ENCODE measurements at places on chromosomes 1 and 21. TPM values are rescaled to one million over a fixed set of nuclear protein-coding genes. Genes with fewer than 3 reads are reported as not detected.
A peak's percentile ranks its signal among the peaks of the same experiment; 100 is the strongest.

S100A5 gene
- not detected for total RNA-seq

DISP1 gene
- total RNA-seq, result 4.1 TPM

ORC1 gene
- total RNA-seq, result 2.1 TPM

ENAH gene
- total RNA-seq, result 829 TPM

PAQR6 gene
- total RNA-seq, result 6.4 TPM

S100A4 gene
- 69.3 TPM for total RNA-seq

METTL18 gene
- 4.1 TPM for total RNA-seq

AADACL3 gene
- total RNA-seq, result not detected

BATF3 gene
- 2.5 TPM for total RNA-seq

TFF2 gene
- total RNA-seq, result not detected

TMEM61 gene
- not detected for total RNA-seq

OLFML3 gene
- 26.7 TPM for total RNA-seq

BARHL2 gene
- total RNA-seq, result not detected

- peaks cover 13% of the 10 kb centered on the region for H3K27me3 ChIP-seq
- no peak overlapping the region for H3K27ac ChIP-seq
- DNase-seq, result no peak
- H3K4me3 ChIP-seq, result no peak overlapping the region
- no peaks in the 10 kb centered on the region for H3K36me3 ChIP-seq
Observed at GRCh38 chr1:229105109-229105508, 165.8 kb upstream of the RAB4A start.

GRCh38 chr1:181206979-181207790, 118.7 kb downstream of the IER5 start:
- H3K27me3 ChIP-seq, result peaks cover 5% of the 10 kb centered on the region
- H3K36me3 ChIP-seq, result no peaks in the 10 kb centered on the region
- DNase-seq, result no peak

- H3K36me3 ChIP-seq, result no peaks in the 10 kb centered on the region
- no peak overlapping the region for H3K27ac ChIP-seq
- DNase-seq, result no peak
- no peaks in the 10 kb centered on the region for H3K4me1 ChIP-seq
Observed at GRCh38 chr21:37780991-37781983, 135.0 kb downstream of the KCNJ6 start.

DNA sequence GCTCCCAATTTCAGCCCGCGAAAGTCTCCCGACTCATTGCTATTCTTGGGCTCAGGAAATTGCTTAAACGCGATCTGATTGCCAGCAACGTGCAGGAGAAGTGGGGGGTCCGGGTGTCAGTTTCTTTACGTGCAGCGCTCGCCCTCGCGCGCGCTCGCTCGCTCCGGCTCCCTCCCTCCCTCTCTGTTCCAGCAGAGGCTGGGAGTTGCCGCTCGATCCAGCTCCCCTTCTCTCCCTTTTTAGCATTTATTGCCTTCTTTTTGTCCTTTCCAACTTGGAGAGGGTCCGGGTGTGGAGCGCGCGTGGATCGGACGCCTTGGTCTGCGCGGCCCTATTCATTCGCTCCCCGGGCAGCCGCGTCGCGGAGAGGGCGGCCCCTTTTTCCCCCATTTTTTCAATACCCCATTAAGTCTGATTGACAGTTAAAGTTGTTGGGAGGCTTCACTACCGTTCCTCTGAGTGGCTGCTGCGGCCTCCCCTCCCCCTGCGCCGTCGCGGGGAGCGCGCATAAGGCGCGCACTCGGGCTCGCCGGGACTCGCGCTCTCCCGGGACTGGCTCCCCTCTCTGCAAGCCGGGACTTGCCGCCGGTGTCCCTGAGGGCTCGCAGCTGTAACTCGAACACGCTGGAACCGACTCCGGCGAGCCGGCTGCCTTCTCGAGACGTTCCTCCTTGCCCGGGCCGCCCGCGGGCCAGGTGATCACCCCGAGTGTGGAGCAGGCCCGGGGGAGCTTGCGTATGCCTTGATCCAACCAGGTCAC, at the start of gene DHRS3:
Gene DHRS3, minus strand, starts transcription at position 310 of the 760 bp plus-strand sequence. CDS start 862 bp downstream, outside the sequence.
- peak within 1 kb of the TSS; percentile 68 for H3K27ac ChIP-seq
- H3K4me3 ChIP-seq, result peak within 1 kb of the TSS; percentile 74
- peaks cover 39% of the 10 kb centered on the region for H3K4me1 ChIP-seq
- H3K36me3 ChIP-seq, result no peaks in the 10 kb centered on the region

DNA sequence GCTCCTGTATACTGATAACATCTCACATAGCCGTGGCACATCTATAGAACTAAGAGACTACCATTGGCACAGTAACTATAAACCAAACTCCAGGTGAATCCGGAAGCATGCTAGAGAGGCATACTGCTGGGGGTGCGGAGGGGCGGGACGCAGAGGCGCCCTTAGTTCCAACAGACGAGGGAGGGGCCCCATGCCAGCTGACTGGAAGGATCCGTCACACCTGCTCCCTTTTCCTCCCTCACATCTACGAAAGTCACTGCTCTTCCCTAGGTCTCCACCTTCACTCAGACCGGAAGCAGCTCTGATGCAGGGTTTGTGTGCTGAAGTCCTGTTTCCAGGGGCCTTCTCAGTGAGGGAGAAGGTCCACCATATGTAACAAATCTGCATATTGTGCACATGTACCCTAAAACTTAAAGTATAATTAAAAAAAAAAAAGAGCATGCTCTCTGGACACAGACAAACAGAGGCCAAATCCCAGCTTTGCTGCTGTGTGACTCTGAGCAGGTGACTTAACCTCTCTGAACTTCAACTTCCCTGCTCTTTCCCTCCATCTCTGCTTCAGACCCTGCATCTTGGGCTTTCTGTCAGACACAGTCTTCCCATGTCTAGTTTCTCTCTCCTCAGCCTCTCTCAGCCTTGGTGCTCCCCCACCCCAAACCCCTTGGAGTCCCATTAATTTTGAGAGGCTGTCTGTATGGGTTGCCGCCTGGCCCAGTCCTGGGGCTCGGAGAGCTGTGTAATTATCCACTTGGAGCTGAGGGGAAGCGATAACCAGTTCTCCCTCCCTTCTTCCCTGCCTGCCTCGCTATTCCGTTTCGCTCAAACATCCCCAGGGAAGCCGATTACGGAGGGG, 7.8 kb upstream of the GJB5 start:
- H3K27ac ChIP-seq, result no peak overlapping the region
- H3K36me3 ChIP-seq, result no peaks in the 10 kb centered on the region
- no peak for DNase-seq
- H3K4me1 ChIP-seq, result no peaks in the 10 kb centered on the region

DNA sequence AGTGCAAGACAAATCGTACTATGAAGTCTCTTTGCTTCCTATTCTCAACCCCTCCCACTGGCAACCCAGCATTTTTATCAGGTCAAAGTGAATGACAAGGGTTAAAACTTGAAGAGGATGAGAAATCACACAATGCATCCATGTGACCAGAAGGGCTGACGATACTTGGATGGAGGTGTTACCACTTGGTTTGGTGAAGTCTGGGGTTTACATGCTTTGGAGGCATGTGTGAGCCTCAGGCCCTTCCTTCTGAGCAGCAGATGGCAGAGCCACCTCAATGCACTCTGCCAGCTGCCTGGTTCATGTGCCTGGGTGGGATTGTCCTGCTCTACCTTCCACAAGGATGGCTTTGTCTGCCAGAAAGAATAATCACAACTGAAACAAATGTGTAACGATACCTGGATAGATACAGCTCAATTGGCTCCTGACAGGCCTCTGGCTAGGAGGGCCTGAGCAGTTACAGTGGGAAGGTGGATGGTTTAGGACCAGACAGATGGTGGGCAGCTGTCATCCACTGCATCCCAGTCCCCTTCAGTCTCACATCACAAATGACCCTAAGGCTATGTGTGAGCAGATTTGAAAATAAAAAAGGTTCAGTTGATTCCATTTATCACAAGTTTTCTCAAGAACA, 51.5 kb upstream of the CNIH3 start:
- peaks cover 19% of the 10 kb centered on the region for H3K4me1 ChIP-seq
- DNase-seq, result no peak
- peak overlapping the region; percentile 46 for H3K27ac ChIP-seq

DNA sequence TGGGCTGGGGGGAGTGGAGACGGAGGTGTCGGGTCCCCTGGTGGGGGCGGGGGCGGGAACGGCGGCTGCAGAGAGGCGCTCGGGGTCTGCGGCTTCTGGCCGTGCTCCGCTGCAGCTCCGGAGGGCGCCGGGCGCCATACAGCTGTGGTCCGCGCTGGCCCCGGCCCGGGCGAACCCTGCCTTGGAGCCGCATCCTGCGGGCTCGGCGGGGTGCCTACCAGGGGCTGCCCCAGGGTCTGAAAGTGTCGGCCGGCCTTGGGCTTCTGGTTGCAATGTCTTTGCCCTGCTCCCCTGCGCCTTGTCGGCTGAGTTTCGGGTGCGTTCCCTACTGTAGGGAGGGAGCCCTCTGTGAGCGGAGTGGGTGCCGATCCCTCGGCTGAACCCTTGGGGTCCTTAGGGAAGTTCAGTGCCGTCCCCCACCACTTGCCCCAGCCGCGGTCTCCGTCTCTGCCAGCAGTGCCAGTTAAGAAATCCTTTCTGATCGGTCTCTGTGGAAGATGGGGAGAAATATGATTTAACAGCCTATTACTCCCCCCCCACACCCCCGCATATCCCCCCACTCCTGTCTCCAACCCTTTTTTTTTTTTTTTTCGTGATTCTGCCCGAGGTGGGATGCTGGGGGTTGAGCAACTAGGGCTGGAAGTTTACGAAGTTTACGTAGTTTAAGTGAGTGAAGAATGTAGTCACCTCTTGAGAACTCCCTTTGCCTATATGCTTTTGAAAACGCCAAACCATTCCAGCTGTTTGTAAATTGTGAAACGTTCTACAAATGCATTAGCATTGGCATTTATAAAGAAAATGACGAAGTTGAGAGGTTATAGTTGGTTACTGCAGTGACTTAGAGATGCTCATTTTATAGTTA, 588 bp downstream of the NEXN start:
- peak overlapping the region; percentile 99 for H3K4me3 ChIP-seq
- DNase-seq, result peak; percentile 51
- H3K4me1 ChIP-seq, result peaks cover 14% of the 10 kb centered on the region
- H3K27ac ChIP-seq, result peak overlapping the region; percentile 100

GRCh38 chr1:47624531-47624930, 186.7 kb downstream of the FOXD2 start:
- H3K4me3 ChIP-seq, result no peak overlapping the region
- H3K27me3 ChIP-seq, result no peaks in the 10 kb centered on the region
- no peaks in the 10 kb centered on the region for H3K36me3 ChIP-seq
- DNase-seq, result no peak
- H3K4me1 ChIP-seq, result no peaks in the 10 kb centered on the region
- H3K27ac ChIP-seq, result no peak overlapping the region

DNA sequence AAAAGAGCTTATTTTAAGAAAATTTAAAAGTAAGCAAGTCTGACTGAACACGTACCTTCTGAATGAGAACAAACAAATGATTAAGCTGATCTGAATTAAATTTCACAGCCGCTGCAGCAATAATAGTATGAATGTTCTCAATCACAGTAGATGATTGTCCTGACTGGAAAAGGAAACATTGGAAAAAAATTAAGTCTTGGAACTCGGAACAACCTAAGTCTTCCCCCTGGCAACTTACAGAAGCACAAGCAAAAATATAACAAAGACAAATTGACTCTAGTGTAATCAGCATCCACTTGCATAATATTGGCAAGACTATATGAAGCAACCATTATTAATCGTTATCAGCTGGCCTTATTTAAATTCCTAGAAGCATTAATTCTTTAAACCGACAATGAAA, 60.5 kb downstream of the USP24 start:
- H3K4me3 ChIP-seq, result no peak overlapping the region
- H3K27me3 ChIP-seq, result no peaks in the 10 kb centered on the region
- no peak for DNase-seq
- peaks cover 22% of the 10 kb centered on the region for H3K36me3 ChIP-seq

GRCh38 chr21:27464648-27465047, 497.8 kb upstream of the ADAMTS5 start:
- H3K4me1 ChIP-seq, result no peaks in the 10 kb centered on the region
- H3K27me3 ChIP-seq, result no peaks in the 10 kb centered on the region
- H3K27ac ChIP-seq, result no peak overlapping the region
- peak; percentile 18 for DNase-seq
- H3K4me3 ChIP-seq, result no peak overlapping the region
- no peaks in the 10 kb centered on the region for H3K36me3 ChIP-seq

DNA sequence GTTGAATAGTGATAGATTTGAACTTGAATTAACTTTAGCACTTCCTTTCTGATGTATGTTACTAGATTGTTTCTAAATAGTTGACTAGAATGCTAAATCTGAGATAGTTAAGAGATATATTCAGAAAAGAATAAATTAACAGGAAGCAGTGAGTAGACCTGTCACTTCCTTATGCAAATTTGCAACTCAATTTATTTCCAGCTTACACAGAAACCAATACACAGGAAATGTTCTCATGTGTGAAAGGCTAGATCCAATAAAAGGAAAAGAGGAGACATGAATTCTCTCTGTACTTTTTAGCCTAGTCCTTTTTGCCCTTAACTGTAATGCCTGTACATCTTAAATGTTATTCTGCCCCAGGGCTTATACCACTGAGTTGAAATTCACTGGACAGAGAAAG, 522.3 kb downstream of the COL11A1 start:
- no peaks in the 10 kb centered on the region for H3K36me3 ChIP-seq
- H3K27ac ChIP-seq, result no peak overlapping the region
- no peaks in the 10 kb centered on the region for H3K4me1 ChIP-seq

DNA sequence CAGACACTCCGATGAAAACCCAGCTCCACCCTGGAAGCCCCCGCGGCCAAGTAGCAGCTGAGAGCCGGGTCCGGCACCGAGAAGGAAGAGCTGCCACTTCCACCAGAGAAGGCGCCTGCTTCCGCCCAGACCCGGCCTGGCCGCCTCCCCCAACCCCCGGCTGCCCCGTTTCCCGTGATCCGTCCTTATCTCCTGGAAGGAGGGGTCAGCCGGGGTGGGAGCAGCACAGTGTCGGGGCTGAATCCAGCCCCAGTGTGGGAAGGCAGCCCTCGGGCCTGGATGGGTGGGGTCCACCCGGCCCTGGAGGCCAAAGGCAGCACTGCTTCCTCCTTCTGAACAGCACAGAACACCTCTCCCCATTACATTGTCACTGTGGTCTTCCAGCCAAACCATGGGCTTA, 69.4 kb downstream of the MEGF6 start:
- H3K4me3 ChIP-seq, result no peak overlapping the region
- no peaks in the 10 kb centered on the region for H3K36me3 ChIP-seq
- H3K27ac ChIP-seq, result no peak overlapping the region
- H3K27me3 ChIP-seq, result no peaks in the 10 kb centered on the region

- no peaks in the 10 kb centered on the region for H3K4me1 ChIP-seq
- DNase-seq, result peak; percentile 10
- H3K27me3 ChIP-seq, result no peaks in the 10 kb centered on the region
- no peaks in the 10 kb centered on the region for H3K36me3 ChIP-seq
Observed at GRCh38 chr21:21921410-21922232, 923.4 kb downstream of the NCAM2 start.

- no peaks in the 10 kb centered on the region for H3K27me3 ChIP-seq
- H3K4me3 ChIP-seq, result no peak overlapping the region
- H3K27ac ChIP-seq, result no peak overlapping the region
- peak; percentile 46 for DNase-seq
- peaks cover 49% of the 10 kb centered on the region for H3K36me3 ChIP-seq
Observed at GRCh38 chr1:153749408-153750005, 21.7 kb downstream of the INTS3 start.

- no peak overlapping the region for H3K27ac ChIP-seq
- no peaks in the 10 kb centered on the region for H3K36me3 ChIP-seq
- H3K27me3 ChIP-seq, result peaks cover 10% of the 10 kb centered on the region
- H3K4me1 ChIP-seq, result no peaks in the 10 kb centered on the region
- no peak overlapping the region for H3K4me3 ChIP-seq
- no peak for DNase-seq
Observed at GRCh38 chr1:179776831-179777230, 33.7 kb downstream of the FAM163A start.

GRCh38 chr1:30872948-30873263, 35.7 kb downstream of the SDC3 start:
- no peak for DNase-seq
- no peaks in the 10 kb centered on the region for H3K4me1 ChIP-seq
- peaks cover 13% of the 10 kb centered on the region for H3K36me3 ChIP-seq
- H3K4me3 ChIP-seq, result no peak overlapping the region

Measured in astrocyte (in vitro differentiated cells and primary cell).